ENCODE measurements at places on chromosomes 1 and 21.

- no peak for DNase-seq
These were observed 412.6 kb upstream of the RUNX1 start for GRCh38 chr21:35461700-35462099.

- no peak for DNase-seq
These were observed 33.1 kb upstream of the LBR start for GRCh38 chr1:225460737-225461532.

DNA sequence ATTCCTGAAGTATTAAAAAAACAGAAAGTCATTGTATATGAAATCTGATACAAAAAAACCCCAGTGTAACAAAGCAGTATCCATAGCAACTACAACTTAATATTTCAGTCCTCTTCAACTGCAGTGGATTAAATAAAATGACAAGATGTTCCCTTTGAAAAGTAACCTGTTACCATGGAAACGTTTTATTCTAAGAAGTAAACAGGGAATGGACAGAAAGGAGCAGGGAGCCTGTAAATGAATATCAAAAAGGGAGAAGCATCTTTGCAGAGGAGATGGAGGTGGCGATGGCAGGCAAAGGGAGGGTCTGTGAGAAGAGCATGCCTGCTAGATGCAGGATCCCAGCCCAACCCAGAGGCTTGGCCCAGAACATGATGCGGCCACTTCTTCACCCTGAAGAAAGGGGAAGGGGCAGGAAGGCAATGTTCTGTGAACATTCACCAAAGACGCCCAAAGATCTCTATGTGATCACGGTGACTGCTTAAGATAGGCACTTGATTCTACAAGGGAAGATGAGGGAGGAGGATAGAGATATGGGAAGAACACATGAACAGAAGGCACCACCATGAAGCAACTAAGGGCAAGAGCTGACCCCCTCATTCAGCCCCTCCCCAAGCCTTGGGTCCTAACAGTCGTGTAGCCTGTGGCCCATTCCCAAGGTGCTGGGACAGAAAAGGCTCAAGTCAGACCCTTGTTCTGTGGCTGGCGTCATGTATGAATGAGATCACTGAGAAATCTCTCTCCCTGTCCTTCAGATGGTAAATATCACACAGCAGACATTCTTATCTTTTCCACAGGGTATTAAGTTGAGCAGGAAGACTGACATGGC lies 200.0 kb downstream of the SLC45A1 start:
- DNase-seq, result peak; percentile 33

- no peak for DNase-seq
These were observed 11.7 kb upstream of the ENO1 start for GRCh38 chr1:8889925-8890785.

DNA sequence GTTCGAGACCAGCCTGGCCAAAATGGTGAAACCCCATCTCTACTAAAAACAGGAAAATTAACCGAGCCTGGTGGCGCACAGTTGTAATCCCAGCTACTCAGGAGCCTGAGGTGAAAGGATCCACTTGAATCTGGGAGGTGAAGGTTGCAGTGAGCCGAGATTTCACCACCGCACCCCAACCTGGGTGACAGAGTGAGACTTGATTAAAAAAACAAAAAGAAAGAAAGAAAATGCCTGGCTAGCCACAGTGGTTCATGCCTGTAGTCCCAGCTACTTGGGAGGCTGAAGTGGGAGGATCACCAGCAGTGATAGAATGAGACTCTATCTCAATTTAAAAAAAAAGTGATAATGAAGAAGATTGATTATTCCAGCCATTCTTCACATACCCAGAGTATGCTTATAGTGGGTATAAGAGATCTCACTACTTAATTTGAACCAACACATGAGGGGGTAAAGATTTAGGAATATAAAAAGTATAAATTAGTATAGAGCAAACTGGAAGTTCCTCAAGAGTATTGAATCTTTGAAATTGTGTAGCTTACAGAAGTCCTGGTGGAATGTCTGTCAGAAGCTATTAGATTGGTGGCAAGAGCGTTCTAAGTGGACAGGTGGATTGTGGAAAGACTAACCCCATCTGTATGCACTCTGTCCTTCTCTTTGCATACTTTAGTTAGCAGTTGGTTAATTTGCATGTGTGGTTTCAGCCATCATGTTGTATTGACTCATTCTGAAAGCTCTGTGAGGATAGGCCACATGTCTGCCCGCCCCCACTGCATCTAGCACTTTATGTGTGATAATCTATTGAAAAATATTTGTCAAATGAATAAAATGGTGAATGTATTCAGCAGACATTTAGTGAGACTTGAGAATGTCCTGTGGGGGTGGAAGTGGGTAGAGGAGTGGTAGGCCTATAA lies 25.0 kb downstream of the RLF start:
- peak; percentile 85 for DNase-seq

GRCh38 chr1:205142102-205142469 lies 20.3 kb upstream of the RBBP5 start:
- DNase-seq, result no peak

DNA sequence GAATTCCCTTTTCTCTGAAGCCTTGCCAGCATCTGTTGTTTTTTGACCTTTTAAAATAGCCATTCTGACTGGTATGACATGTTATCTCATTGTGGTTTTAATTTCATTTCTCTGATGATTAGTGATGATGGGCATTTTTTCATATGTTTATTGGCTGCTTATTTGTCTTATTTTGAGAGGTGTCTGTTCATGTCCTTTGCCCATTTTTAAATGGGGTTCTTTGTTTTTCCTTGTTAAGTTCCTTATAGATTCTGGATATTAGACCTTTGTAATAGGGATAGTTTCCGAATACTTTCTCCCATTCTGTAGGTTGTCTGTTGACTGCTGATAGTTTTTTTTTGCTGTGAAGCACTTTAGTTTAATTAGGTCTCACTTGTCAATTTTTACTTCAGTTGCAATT lies 54.0 kb upstream of the C1orf185 start:
- DNase-seq, result no peak

GRCh38 chr1:238248356-238248755 lies 357.6 kb upstream of the ZP4 start:
- DNase-seq, result no peak

- DNase-seq, result no peak
These were observed 94.6 kb upstream of the CASZ1 start for GRCh38 chr1:10891091-10891490.

GRCh38 chr1:25844536-25845337 lies 14.5 kb downstream of the AUNIP start:
- no peak for DNase-seq

- DNase-seq, result no peak
These were observed 66.0 kb upstream of the CR1L start for GRCh38 chr1:207578796-207579435.

- DNase-seq, result no peak
These were observed 23.4 kb downstream of the PPFIA4 start for GRCh38 chr1:203049576-203050180.

GRCh38 chr1:27405074-27405473 lies 12.7 kb downstream of the GPR3 start:
- DNase-seq, result no peak

DNA sequence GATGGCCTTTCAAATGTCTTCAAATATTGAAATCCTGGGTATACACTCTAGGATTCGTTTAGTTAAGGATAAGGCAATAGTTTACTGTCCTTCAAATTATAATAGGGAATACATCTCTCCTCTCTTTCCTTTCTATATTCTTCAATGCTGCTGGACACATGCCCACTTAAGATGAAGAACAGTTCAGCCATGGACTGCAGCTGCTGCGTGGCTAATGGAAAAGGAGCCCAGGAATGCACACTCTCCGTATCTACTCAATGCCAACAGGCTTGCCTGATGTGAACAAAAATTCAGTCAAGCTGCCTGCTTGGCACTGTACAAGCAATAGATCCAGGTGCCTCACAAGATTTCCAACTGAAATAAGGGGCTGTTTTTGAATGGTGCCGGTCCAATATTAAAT lies 321.2 kb upstream of the LYPLAL1 start:
- DNase-seq, result no peak

DNA sequence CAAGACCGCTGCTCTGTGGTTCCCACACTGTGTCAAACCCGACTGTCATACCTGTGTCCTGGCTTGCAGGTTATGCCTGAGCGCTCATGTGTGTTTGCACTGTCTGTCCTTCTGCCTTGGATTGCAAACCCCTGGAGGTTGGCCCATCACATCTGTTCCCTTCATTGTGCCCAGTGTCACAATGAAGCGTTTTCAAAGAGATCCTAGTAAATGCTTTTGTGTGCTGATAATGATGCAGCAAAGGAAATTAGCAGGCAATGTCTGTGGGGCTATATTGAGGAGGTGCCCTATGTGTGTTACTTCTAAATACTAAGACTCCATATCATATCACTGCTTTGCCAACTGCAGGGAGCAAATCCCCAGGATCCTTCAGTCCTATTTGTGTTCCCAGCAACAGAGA lies 424.4 kb upstream of the NFIA start:
- DNase-seq, result no peak

DNA sequence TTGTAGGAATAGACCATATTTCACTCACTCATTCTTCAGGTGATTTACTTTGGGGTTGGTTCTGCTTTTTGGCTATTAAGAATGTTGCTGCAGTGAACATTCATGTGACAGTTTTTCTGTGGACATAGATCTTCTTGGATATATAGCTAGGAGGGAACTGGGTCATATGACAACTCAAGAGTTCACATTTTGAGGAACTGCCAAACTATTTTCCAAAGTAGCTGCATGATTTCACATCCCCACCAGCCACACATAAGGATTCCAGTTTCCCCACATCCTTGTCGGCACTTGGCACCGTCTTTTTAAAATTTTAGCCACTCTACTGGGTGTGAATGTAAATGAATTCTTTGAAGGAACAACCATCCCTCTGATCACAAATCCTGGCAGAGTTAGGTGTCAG lies 126.0 kb downstream of the PRDM2 start:
- no peak for DNase-seq

GRCh38 chr1:68485431-68486022 lies 11.4 kb downstream of the DEPDC1 start:
- no peak for DNase-seq

- DNase-seq, result no peak
These were observed 38.4 kb upstream of the CD101 start for GRCh38 chr1:116962987-116963639.

DNA sequence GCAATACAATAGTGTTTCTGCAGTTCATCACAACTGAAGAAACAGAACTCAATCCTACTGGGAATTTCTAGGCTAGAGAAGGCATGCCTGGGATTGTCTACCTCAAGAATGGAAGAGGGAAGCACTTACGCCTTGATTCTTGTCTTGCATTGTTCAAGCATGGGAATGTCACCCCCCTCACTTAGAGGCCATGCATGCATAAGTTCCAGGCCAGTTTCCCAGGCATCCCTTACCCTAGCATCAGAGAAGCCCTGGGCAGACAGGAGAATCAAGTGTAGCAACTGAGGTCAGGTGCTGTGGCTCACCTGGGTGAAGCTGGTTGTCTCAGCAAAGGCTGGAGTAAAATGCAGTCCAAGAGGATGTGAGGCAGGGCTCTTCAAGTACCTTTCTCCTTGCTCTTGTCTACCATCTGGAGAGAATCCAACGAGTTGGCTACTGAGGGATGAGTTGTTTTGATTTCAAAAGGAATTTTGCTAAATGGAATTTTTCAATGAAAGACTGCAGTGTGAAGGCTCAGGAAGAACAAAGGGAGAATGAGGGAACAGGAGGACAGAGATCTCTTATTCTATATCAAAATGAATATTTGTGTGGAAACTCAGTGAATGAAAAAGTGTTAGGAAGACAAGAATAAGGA lies 174.3 kb downstream of the NEK7 start:
- no peak for DNase-seq

DNA sequence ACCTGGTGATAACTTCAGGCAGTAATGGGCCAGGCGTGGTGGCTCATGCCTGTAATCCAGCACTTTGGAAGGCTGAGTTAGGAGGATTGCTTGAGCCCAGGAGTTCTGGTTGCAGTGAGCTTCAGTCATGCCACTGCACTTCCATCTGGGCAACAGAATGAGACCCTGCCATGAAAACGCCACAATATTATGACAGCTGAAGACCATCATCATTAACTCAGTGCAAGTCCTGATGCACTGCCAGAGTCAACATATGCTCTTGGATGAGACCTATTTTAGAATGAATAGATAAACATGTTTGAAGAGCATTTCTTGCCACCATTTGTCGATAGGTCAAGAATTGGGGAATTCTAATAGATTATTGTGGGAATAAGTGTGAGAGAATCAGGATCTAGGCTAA lies 26.4 kb downstream of the HENMT1 start:
- no peak for DNase-seq

DNA sequence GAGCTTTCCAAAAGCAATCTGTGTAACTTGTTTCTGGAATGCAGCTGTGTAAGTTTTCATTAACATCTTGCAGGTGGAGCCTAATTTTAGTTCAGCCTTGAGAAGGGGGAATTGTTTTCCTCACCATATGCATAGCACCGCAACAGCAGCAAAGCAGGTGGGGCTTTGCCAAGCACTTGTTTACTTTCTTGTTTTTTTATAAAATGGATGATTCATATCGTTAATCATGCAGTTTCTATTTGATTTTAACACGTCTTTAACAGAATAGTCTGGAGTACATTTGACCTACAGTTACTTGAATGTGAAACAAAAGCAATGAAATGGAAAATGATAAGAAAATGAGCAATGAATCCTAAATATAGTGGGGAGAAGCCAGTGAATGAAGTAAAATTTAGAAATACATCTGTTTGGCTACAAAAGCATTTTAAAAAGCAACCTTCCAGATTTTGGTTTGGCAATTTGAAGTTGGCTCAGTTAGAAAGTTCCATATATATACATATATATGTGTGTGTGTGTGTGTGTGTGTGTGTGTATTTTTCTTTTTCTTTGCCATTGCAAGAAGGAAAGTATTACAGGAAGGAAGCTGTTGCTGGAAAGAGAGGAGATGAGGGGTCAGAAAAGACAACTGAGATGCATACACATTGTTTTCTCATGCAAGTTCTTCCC lies 119.0 kb upstream of the ADGRL2 start:
- peak; percentile 86 for DNase-seq

GRCh38 chr21:16169779-16170178 lies 440.0 kb downstream of the USP25 start:
- DNase-seq, result no peak

GRCh38 chr1:105556266-105556665 lies 1500.2 kb upstream of the PRMT6 start:
- DNase-seq, result no peak

DNA sequence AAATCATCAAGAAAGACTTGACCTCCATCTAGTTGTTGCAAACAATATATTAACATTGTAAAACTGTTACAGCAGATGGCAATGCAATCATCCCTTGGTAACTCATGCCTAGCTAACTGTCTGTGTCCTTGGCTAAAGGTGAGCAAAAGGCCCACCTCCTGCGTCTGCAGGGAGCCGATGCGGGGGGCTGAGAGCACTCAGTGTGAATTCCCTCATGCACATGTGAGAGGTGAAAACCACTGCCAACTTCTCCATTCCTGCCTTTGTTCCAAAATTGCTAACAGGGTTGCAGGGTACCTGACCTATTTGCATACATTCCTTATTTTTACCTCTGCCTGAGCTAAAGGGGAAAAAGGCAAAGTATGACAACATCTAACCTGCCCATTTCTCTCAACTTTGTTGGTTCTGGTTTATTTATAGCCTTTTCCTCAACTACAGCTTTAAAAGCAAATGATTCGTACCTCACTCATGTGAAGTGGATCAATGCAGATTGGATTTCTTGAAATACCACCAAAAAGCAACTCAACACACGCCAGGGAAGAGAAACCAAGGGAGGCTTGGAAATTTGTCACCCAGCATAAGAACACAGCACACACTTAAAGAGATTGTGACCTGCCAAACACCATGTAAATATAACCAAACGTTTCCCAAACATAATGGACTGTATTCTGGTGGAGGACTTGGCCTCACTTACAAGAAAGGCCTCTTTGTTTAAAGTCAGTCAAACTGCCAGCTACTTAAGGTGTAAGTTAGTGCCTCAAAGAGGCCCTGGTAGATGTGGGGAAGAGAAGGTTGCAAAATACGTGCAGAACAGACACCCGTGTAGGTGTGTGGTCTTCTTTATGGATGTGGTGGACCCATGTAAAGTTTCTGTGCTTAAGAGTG lies 651.0 kb downstream of the SMYD3 start:
- no peak for DNase-seq
